ENCODE measurements at places on chromosomes 16 and 17.
A peak's percentile ranks its signal among the peaks of the same experiment; 100 is the strongest.

DNA sequence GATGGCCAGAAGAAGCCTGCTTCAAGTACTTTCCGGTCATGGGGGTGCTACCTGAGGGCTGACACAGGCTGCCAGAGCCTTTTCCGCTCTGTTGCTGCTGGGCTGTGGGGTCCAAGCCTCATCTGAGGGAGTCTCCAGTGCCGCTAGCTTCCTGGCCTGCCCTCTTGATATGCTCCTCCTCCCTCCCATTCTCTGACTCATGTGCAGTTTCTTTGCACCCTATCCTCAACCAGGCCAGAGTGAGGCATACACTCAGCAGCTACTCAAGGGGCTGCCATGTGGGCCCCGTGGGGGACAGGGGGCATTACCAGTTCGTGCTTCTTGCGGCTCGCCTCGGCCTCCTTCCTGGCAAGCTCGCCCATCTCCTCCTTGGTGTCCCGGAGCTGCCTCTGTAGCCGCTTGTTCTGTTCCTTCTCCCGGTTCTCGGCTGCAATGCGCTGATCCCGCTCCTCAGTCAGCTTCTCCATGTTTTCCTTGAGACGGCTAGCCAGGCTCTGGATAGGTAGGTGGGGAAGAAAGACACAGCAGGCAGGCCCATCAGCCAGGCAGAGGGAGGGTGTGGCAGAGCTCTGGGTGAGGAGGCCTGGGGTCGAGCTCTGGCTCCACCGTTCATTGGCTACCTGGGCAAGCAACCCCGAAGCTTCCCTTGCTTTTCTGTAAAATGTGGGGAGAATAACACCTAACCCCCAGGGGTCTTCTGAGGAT, 43.8 kb downstream of the PIPOX start:
- peaks cover 43% of the 10 kb centered on the region for H3K4me1 ChIP-seq
- no peaks in the 10 kb centered on the region for H3K27me3 ChIP-seq

DNA sequence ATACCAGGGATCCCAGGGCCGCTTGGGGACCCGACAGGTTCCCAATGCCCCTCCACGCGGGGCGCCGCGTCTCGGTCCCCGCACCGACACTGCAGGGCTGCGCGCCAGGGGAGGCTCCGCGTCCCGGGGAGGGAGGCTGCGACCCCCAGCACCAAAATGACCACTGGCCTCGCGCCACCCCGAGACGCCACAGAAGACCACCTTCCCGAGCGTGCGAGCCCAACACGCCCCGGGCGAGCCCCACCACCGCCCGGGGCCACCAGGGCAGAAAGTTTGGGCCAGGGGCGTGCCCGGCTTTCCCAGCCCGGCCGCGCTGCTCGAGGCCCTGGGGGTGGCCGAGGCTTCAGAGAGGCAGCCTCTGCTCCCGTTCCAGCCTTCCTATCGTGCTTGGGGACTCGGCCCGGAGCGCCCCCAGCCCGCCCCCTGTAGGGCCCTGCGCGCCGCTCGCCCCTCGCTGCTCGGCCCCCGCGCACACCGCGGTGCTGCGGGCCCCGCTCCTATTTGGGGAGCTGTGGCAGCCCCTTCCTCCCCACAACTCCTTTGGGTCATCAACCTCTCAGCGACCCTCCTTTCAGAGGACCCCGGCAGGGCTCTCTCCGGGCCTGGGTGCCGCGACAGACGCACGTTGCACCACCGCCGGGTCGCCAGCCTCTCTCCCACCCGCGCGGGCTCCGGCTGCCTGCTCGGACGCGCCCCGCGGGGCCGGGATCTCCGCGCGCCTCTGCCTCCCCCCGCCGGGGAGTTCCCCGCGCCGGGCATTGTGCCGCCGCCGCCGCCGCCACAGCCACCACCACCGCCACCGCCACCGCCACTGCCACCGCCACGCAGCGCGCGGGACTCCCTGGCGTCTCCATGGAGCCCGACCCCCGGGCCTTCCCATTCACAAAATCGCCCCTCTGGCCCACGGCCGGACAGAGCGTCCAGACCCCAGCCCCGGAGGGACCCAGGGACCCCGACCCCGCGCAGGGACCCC, 892 bp downstream of the RBFOX3 start:
- H3K27ac ChIP-seq: no peak overlapping the region
- H3K4me3 ChIP-seq: peak overlapping the region; percentile 44
- peaks cover 79% of the 10 kb centered on the region for H3K27me3 ChIP-seq
- DNase-seq: peak; percentile 67

GRCh38 chr16:19223235-19224170, 55.5 kb downstream of the SYT17 start:
- no peaks in the 10 kb centered on the region for H3K27me3 ChIP-seq
- peak; percentile 65 for DNase-seq
- no peaks in the 10 kb centered on the region for H3K36me3 ChIP-seq
- H3K27ac ChIP-seq: no peak overlapping the region
- H3K4me3 ChIP-seq: no peak overlapping the region

DNA sequence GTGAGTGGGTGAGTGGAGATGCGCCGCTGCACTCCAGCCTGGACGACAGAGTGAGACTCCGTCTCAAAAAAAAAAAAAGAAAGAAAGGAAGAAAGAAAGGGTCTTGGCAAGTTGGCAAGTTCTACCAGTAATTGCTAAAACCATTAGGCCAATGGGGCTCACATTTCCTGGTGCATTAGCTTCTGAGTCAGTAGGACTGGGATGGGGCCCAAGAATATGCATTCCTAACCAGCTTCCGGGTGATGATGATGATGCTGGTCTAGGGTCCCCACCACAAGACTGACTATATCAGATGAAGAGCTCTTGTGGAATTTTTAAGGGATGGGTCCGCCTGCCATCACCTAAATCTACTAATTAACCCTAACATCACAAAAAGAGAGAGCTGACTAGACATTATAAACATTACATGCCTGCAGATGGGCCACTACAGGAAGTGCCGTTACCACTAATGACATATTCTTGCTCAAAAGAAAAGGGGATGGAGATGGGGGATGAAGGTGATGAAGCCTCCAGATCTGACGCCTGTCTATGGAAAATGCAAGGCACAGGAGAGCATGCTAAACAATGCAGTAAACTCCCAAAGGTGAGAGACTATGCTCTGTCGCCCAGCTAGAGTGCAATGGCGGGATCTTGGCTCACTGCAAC, 13.1 kb downstream of the MYH11 start:
- H3K4me1 ChIP-seq: no peaks in the 10 kb centered on the region
- no peak for DNase-seq
- H3K27me3 ChIP-seq: no peaks in the 10 kb centered on the region
- no peak overlapping the region for H3K4me3 ChIP-seq
- H3K27ac ChIP-seq: no peak overlapping the region

- H3K36me3 ChIP-seq: no peaks in the 10 kb centered on the region
- H3K27me3 ChIP-seq: no peaks in the 10 kb centered on the region
- no peaks in the 10 kb centered on the region for H3K4me1 ChIP-seq
Observed at GRCh38 chr16:47581114-47581513, 120.0 kb downstream of the PHKB start.

GRCh38 chr17:20896153-20896649, 146.6 kb downstream of the USP22 start:
- H3K4me3 ChIP-seq: no peak overlapping the region

DNA sequence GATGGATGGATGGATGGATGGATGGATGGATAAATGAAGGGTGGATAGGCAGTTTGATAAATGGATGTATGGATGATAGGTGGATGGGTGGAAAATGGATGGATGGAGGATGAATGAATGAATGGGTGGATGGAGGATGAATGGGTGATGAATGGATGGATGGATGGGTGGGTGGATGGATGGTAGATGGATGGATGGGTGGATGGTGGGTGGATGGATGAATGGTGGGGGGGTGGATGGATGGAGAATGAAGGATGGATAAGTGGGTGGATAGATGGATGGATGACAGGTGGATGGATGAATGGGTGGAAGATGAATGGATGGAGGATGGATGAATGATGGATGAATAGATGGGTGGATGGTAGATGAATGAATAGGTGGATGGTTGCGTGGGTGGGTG, 70.1 kb upstream of the BCO1 start:
- H3K27ac ChIP-seq: no peak overlapping the region
- H3K4me1 ChIP-seq: no peaks in the 10 kb centered on the region
- H3K4me3 ChIP-seq: no peak overlapping the region
- no peaks in the 10 kb centered on the region for H3K27me3 ChIP-seq
- H3K36me3 ChIP-seq: no peaks in the 10 kb centered on the region
- DNase-seq: no peak

- H3K36me3 ChIP-seq: no peaks in the 10 kb centered on the region
- no peak overlapping the region for H3K27ac ChIP-seq
- DNase-seq: no peak
Observed at GRCh38 chr16:52812678-52813556, 239.8 kb downstream of the CHD9NB start.

GRCh38 chr17:19928299-19928698, 49.3 kb downstream of the AKAP10 start:
- no peak overlapping the region for H3K27ac ChIP-seq
- peaks cover 18% of the 10 kb centered on the region for H3K36me3 ChIP-seq
- no peak for DNase-seq
- no peaks in the 10 kb centered on the region for H3K27me3 ChIP-seq

All from neural progenitor cell (in vitro differentiated cells).